T-helper 9 cell (primary cell): ENCODE measurements at places on chromosomes 4 and X.

DNA sequence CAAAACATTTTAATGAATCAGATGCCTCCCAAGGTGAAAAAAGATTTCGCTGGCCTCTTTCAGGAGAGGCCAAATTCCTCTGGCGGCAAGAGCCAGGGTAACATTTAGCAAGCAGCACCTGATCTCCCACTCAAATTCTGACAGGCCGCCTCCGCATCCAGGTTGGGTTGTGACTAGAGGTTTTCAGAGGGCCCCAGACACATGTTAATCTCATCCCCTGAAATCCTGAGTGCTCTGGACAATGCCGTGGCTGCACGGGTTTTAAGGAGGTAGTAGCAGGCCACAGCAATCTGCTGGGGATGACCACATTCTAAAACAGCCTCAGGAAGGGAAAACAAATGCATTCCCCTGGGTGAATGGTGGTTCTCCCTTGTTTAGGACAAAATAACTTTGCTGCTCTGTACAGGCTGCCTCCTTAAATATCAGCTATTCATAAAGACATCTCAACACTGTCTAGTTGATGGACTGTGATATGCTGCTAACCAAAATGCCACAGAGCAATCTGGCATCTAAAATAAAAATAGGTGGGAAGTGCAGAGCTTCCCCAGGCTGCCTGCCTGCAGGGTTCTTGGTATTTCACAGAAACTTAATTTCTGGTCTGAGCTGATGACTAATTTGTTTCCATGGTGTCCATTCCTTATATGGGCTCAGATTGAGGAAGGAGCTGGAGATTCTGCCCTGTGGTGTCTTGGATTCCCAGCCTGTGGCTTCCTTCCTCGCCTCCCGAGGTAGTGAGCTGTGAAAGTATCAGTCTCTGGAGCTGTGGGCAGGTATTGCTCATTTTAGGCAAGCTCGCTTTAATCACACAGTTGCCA, 202.0 kb downstream of the DCLK2 start:
- no peak for DNase-seq

- DNase-seq = no peak
Measured at GRCh38 chrX:13369256-13370030, 49.6 kb upstream of the ATXN3L start.

- no peak for DNase-seq
Measured at GRCh38 chr4:159279084-159279483, 176.2 kb downstream of the RAPGEF2 start.

DNA sequence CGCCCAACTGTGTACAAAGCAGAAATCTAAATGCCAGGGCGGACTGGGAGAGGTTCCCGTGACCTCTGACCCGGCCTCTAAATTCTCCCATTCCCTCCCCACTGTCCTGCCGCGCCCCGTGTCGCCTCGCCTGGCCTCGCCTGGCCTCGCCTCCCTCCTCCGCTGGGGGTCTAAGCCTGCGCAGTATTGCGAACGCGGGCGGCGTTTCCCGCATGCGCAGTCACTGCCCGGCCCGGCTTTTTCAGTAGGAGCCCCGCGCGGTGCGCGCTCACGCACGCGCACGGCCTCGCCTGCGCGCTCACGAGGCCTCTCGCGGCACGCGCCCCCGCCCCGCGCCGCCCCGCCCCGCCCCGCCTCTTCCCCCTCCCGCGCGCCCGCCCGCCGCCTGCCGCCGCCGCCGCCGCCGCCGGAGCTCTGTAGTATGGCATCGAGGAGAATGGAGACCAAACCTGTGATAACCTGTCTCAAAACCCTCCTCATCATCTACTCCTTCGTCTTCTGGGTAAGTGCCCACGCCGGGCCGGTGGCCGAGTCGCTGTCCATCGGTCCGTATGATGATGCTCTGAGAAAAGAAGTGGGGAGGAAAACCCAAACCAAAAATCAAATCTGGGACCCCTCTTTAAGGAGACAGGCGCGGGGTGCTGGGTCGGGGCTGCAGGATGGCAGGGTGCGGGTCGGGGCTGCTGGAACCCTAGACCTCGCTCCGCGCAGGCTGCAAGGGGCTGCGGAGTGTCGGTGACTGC, at the start of gene TSPAN7:
TSPAN7 (plus strand) TSS at position 417 of the 743 bp plus-strand sequence; CDS start at position 422, 5 bp downstream.
- peak; percentile 61 for DNase-seq

DNA sequence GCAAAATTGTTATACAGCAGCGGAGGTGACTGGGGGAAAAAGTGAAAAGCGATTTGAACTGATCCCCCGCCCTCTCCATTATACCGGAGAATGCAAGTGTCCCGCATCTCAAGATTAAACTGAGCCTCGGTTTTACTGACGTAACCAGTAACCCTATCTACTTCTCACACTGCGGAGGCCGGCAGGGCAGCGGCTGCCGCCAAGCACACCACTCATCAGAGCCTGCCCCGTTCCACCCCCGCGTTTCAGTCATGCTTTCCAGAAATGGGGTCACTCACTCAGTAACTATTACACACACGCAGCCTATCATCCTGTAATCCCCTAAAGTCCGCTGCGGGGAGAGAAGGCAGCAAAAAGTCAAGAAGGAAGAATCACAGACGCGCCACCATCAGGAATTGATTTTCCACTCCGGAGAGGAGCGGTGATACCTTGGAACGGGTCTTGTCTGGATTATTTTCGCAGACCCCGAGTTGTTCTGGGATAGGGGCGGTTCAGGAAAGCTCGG, 1.4 kb downstream of the RPS6KA3 start:
- DNase-seq = peak; percentile 47

- DNase-seq = no peak
Measured at GRCh38 chr4:100289946-100290345, 99.7 kb upstream of the DDIT4L start.

- DNase-seq = peak; percentile 80
Measured at GRCh38 chr4:1748465-1748995, 27.2 kb downstream of the TACC3 start.

DNA sequence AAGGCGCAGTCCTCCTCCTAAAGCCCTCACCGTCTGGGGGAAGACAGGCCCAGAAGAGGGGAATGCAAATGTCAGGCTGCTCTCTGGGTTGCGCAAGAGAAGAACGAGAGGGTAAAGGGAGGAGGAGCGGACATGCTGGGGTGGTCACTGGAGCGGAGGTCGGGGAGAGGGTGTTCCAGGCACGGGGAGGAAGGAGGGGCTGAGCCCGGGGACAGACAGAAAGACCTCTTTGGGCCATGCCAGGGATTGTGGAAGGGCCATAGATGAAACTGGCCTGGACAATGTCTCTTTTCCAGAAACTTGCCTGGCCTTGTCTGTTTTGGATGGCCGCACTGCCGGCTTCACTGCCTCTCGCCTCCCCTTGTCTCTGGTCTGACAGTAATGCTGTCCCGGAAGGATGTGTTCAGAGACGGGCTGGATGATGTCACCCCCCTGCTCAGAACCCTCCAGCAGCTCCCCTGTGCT, 121.0 kb downstream of the SORCS2 start:
- no peak for DNase-seq

DNA sequence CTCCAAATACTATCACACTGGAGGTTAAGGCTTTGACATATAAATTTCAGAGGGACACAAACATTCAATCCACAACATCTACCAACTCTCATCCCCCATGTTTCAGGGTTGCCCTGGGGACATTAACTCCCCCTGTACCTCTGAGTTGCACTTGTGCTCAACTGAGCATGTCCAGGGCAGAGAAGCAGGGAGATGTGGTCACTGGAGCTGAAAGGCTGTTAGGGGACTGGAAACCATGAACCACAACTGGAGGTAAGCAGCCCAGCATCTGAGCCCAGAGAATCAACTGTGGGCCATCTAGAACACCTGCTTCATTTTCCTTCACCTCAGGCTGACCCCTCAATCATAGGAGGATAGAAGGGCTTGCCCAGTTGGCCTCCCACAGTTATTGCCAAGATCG, 641.1 kb downstream of the MID1IP1 start:
- no peak for DNase-seq

GRCh38 chr4:40514497-40514951, 115.1 kb downstream of the RBM47 start:
- DNase-seq = no peak

DNA sequence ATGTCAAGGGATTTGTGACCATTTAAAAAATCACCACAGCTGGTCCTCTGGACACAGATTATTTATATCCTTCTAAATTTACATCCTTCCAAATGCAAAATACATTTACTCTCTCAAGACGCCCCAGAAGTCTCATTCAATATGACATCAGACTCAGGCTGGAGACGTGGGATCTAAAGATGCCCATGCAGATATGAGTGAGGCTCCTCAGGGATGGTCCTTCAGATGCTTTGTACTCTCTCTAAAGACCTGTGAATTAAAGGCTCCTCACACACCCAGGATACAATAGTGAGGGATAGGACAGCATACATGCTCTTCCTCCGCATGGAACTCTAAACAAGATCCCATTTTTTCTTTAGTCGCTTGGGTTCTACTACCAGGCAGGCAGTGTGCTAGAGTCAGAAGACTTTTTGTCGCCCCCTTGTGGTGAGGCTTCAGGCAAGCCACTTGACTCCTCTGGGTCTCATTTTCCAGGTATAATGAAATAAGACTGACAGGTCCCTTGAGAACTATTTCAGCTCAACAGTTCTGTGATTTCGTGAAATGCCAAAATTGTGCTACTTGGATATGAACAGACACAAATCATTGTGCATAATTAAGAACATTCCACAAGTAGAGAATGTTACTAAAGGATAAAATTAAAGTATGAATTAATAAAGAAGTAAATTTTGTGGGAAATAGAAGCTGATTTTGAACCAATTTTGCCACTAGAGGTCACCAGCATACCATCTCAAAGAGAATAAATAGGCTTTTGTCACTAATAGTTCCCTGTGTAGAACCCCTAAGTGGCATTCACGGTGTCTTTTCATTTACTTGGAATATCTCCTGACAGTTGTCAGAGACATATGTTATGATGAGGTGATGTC, 13.7 kb upstream of the SCOC start:
- peak; percentile 75 for DNase-seq

GRCh38 chr4:3405176-3405575, 36.6 kb upstream of the HGFAC start:
- no peak for DNase-seq

GRCh38 chr4:34516524-34516923, 1727.8 kb downstream of the ARAP2 start:
- DNase-seq = no peak

DNA sequence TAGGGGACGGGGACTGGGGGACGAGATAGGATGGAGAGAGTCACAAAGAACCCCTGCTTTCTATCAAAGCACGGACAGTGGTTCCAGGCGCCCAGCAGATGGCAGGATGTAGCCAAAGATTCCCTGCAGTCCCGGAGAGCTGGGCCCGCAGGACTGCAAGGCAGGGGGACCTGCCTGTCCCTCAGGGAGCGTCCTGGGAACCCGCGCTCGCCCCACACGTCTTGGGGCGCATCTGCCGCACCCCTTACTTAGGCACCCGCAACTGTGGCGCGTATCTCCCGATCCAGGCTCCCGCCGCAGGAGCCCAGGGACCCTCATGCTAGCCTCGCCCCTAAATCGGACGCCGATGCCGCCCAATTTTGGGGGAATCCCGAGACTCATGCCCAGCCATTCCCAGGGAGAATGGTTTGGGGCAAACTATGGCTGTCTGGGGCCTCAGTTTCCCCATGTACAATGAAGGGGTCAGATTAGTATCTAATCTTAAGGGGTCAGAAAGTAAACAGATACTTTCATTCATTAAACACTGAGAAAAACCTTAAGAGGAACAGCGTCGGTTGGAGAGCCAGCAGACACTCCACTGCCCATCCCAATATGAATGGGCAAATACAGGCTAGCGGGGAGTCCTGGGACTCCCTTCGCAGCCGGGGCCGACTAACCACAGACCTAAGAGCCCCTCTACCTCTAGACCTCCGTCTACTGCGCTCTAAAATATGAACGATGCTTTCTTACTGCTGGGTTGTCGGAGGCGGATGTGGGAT, 581 bp upstream of the STK32B start:
- no peak for DNase-seq

- DNase-seq = no peak
Measured at GRCh38 chrX:14676431-14676830, 147.1 kb downstream of the GLRA2 start.

GRCh38 chrX:107718156-107718621, 57.4 kb downstream of the TSC22D3 start:
- peak; percentile 74 for DNase-seq

GRCh38 chr4:104719539-104720230, 225.0 kb upstream of the CXXC4 start:
- DNase-seq = no peak

DNA sequence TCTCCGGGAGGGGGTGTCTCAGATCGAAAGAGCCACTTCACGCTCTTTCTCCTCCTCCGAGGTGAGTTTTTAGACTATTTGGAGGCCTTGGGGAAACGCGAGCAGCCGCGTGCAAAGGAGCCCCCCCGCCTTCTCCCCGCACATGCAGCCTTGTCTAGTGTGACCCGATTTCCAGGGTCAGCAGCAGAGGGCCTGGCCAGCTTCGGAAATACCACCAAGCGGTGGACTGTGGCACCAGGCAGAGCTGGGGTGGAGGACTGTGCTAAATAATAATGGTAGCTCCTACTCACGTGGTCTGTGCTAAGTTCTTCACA, 79.3 kb upstream of the BCOR start:
- DNase-seq = no peak

GRCh38 chr4:88567591-88567990, 24.7 kb upstream of the HERC3 start:
- DNase-seq = no peak

- no peak for DNase-seq
Measured at GRCh38 chr4:128917781-128918180, 108.3 kb downstream of the JADE1 start.

GRCh38 chrX:70592091-70592490, 147.5 kb downstream of the DLG3 start:
- DNase-seq = no peak
